ENCODE measurements at places on chromosomes 3 and 15.

GRCh38 chr3:72247645-72248388, 462.9 kb upstream of the PROK2 start:
- DNase-seq: no peak

GRCh38 chr15:90071220-90071807, 31.0 kb downstream of the IDH2 start:
- peak; percentile 79 for DNase-seq

GRCh38 chr3:182182531-182182968, 470.8 kb downstream of the SOX2 start:
- no peak for DNase-seq

DNA sequence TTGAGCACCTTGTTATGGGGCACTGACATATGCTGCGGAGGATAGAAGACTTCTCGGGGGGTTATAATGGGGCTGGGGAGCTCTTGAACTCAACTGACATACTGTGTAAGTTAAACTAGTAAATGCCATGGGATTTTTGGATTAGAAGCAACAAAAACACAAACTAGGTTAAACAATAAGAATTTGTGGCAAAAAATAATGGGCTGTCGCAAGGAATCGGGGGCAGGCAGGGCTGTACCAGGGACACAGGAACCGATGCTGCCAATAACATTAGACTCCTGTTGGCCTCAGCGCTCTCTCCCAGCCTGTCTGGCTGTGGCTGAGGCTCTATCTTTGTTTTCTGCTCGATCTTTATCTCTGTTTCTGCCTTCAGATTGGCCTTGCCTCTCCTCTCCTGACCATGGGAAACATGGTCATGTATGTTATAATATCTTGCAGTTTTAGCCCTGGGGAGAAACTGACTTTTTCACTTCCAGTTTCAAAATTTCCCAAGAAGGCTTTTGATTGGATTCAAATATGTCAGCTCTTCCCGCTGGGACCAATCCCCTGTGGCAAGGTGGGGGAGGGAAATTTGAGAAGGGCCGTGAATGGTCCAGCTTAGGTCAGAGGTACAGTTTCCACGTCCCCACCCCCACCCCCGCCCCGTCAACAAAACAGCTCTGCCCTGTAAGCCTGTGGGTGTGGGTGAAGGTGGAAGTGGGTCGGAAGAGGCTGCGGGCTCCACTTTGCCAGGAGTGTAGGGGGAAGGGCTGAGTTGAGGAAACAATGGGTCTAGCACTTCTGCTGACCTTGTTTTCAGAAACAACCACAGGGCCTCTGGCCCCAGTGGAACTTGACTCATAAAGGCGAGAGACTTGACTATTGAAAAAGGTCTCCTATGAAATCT, 161.1 kb upstream of the TBL1XR1 start:
- DNase-seq: peak; percentile 44

- DNase-seq: no peak
Measured at GRCh38 chr3:107881509-107881908, 209.3 kb downstream of the CD47 start.

GRCh38 chr3:177491296-177492032, 294.2 kb upstream of the TBL1XR1 start:
- no peak for DNase-seq

- DNase-seq: no peak
Measured at GRCh38 chr3:175865724-175866123, 1006.6 kb downstream of the NAALADL2 start.

GRCh38 chr3:47612178-47612577, 33.5 kb upstream of the CSPG5 start:
- no peak for DNase-seq

DNA sequence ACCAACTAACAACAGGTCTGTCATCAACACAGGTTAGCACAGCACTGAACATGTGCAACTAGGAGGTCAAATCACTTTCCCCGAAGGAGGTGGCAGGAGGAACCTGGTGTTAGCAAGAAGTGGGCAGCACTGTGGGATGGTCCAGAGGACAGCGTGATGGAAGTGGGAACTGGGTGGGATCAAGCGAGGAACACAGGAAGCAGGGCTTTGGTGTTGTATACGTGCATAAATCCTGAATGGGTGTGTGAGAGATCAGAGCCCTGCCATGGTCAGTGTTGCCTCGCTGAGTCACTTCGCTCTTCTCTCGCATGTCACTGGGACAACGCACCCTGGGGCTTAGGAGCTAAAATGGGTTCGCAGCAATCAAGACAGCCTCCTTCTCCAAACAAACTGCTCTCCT, 62.1 kb downstream of the MOBP start:
- DNase-seq: no peak
